ENCODE measurements at places on chromosomes 16 and 17. TPM values are rescaled to one million over a fixed set of nuclear protein-coding genes. Genes with fewer than 3 reads are reported as not detected.

DNA sequence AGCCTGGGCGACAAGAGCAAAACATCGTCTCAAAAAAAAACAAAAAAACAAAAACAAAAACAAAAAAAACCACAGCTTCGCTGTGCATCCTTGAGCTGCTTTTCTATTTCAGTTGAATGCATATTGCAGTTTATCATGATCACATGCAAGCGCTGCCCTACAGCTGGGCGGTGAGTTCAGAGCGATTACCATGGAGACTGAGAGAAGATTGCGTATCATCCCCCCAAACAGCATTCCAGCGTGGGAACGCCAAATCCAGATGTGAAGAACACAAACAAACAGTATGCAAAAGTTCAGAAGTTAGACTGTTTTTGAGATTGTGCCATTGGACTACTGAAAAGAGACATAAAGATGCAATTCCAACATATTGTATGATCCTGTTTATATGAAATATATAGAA, 15.1 kb upstream of the SLC52A1 start:
- DNase-seq = no peak

DNA sequence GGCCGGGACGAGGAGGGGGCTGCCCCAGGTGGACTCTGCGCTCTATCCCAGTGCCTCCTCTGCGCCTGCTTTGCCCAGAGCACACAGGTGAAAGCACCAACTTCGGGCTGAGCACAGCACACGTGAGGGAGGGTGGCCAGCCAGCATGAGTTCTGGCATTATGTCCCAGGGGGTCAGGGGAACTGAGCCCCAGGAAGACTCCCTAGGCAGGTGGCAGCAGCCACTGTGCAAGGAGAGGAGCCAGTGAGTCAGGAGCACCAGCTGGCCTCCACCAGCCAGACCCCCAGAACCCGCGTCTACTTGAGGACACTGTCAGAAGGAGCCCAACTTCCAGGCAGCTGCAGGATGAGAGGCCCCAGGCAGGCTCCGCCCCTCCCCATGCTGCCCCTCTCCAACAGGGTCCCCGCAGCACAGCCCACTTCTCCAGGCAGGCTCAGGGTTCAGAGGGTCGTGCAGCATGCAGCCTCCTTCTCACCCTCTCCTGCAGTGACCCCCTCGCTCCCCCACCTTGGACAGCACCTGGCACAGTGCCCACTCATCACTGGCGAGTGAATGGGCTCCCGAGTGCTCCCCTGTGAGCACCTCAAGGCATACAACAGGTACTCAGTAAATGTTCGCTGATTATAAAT, 44.2 kb upstream of the RASD1 start:
- DNase-seq = no peak

DNA sequence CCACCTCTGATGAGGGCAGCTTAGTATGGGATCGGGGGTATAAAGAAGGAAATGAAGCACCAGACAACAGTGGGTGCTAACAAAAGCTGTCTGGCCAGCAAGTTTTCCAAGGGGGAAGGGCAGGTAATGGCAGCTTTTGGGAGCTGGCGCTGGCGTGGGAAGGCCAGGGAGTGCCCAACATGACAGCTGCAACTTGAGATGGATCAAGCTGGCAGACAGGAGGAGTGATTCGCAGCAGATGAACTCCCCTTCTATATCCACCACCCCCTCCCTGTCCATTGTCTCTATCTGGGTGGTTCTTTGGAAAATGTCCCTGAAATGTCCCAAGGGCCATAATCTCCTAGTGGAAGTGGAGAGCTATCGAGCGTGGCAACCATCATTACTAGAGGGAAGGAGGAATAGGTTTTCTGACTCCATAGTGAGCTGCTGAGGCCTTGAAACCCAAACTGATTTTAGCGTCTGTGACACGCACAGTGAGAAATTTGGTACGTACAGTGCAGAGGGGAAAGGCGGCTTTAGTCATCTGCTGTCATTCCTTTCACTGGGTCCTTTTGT, 4.8 kb upstream of the INPP5K start:
- DNase-seq = no peak

DNA sequence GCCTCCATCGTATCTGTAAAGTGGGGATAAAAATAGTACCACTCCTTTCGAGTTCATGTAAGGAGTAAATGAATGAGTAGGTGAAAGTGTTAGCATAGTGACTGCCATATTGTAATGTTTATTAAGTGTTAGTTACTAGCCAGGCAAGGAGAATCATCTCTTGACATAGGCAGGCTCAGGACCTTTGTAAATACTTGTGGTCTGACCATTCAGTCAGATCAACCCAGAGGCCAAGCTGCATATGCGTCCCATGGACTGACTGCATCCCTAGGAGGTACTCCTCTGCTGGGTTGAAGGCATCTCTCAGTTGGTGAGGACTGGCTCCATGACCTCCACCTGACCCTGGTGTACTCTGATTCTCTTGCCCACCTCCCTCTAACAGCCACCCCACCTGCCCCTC, 40.5 kb upstream of the CDRT4 start:
- no peak for DNase-seq

- no peak for DNase-seq
Measured at GRCh38 chr17:83096401-83097224, 17.2 kb downstream of the METRNL start.

DNA sequence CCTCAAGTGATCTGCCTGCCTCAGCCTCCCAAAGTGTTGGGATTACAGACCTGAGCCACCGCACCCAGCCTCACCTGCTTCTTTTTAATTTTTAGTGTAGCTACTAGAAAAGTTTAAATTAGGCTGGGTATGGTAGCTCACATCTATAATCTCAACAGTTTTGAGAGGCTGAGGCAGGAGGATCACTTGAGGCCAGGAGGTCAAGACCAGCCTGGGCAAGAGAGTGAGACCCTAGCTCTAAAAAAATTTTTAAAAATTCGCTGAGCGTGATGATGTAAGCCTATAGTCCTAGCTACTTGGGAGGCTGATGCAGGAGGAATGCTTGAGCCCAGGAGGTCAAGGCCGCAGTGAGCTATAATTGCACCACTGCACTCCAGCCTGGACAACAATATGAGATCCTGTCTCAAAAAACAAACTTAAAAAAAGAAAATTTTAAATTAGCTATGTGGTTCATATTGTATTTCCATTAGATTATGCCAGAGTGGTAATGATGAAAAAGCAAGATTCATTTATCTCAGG, 34.9 kb downstream of the TXNDC11 start:
- no peak for DNase-seq

Gene CD300C
- 2.9 TPM for total RNA-seq

DNA sequence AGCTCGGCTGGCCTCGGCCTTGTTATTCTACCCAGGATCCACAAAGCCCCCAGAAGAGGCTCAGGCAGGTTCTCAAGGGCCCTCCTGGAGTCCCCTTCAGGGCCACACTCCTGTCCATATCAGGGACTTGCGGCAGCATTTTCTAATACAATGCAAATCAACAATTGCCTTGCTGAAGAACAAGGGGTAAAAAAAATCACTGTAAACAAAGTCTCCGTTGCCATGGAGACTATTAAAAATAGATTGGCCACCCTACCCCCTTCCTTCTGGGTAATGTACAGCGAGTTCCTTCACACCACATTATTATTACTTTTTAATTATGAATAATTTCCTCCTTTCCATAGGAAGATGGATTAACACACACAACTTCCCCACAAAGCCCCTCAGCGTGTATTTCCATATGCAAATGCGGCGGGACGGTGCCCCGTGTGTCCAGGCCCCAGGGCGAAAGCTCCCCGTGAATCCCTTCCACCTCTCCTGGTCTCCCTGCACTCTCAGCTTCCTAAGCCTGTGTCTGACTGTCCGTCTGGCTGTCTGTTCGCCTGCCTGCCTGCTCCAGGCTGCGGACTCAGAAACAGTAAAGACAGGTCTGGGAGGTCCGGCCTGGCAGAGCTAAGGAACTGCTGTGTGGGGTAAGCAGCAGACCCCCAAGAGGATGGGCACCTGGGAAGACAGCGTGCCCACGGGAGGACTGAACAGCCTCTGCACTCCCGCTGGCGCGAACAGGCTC, 196.6 kb downstream of the RBFOX3 start:
- no peak for DNase-seq

- DNase-seq = no peak
Measured at GRCh38 chr17:16371742-16372141, 9.1 kb upstream of the UBB start.

- DNase-seq = no peak
Measured at GRCh38 chr17:42857389-42857788, 6.4 kb downstream of the AOC3 start.

Gene FOXJ1
- total RNA-seq = not detected

DNA sequence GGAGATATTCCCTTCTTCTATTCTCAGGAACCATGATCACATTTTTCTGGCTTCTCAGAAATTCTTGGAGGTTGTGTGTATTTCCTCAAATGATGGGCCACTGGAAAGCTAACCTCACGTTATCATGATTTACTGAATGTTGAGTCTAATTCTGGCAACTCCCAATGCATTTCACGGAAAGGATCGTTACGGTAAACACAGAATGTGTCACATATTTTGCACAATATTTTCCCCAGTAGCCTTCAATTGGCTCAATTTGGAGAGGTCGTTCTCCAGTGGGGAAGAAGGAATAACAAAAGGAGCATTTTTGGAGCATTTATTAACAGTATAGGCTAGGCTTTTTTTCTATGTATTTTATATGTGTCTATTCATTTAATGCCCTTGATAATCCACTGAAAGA, 450.3 kb downstream of the HAPSTR1 start:
- no peak for DNase-seq

- peak; percentile 51 for DNase-seq
Measured at GRCh38 chr16:86739808-86740207, 161.5 kb downstream of the FOXL1 start.

Gene CACNB1
- total RNA-seq = 31.6 TPM

- DNase-seq = no peak
Measured at GRCh38 chr17:49708515-49709183, 885 bp upstream of the SLC35B1 start.

GRCh38 chr16:29007730-29008593, 23.1 kb downstream of the LAT start:
- DNase-seq = no peak

Gene HASPIN
- total RNA-seq = 0.27 TPM

- DNase-seq = no peak
Measured at GRCh38 chr16:20380782-20381181, 23.8 kb downstream of the PDILT start.

Gene CBLN1
- 0.58 TPM for total RNA-seq

Gene SLFN11
- 49.0 TPM for total RNA-seq

Gene C16orf95
- 3.5 TPM for total RNA-seq

- peak; percentile 77 for DNase-seq
Measured at GRCh38 chr17:77571155-77571981, 387.1 kb upstream of the TNRC6C start.

DNA sequence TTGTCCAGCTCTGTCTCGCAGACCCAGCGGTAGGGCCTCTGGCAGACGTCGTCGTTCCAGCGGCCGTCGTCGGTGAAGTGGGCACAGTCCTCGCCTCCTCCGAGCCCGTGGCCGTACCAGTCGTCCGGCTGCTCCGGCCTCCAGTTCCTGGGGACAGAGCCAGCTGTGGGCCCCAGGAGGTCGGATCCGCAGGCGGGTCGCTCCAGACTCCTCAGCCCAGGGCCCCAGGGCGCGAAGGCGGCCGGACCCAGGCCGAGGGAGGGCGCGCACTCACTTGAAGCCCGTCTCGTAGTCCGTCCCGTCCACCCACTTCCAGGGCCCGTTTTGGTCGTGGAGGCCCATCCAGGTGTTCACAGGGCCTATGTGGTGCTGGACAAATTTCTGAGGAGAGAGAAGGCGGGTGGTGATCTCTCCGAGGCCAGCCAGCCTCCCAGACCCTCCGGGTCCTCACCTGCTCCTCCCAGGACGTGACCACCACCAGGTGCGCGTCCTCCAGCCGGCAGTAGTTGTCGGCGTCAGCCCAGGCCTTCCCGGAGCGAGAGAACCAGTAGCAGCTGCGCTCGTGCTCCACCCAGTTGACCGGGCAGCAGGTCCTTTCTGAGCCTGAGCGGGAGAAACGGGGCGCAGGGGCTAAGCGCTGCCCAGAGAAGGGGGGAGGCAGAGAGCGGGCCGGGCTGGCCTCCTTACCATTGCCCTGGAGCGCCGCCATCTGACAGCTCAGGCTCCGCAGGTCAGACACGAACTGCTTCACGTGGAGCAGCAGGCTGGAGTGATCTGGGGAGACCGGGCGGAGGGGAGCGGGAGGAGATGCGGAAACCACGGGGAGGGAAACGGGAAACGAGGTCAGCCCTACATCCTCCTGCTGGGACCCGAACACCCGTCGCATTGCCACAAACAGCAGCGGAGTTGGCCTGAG, 5.2 kb downstream of the ASGR1 start:
- peak; percentile 86 for DNase-seq

GRCh38 chr16:64585367-64585766, 536.5 kb downstream of the CDH11 start:
- no peak for DNase-seq

Gene NPIPB8
- 2.6 TPM for total RNA-seq

DNA sequence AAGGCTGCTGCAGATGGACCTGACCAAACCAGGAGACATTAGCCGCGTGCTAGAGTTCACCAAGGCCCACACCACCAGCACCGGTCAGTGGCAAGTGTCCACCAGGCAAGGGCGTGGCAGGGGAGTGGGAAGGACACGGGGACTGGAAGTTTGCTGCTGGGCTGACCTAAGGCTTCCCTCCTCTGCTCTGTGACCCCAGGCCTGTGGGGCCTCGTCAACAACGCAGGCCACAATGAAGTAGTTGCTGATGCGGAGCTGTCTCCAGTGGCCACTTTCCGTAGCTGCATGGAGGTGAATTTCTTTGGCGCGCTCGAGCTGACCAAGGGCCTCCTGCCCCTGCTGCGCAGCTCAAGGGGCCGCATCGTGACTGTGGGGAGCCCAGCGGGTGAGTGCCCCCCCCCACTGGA, 4.8 kb downstream of the HSD11B2 start:
- peak; percentile 41 for DNase-seq

- no peak for DNase-seq
Measured at GRCh38 chr16:89150981-89151380, 20.6 kb upstream of the CDH15 start.

- DNase-seq = no peak
Measured at GRCh38 chr16:54363766-54364165, 77.2 kb upstream of the IRX3 start.

DNA sequence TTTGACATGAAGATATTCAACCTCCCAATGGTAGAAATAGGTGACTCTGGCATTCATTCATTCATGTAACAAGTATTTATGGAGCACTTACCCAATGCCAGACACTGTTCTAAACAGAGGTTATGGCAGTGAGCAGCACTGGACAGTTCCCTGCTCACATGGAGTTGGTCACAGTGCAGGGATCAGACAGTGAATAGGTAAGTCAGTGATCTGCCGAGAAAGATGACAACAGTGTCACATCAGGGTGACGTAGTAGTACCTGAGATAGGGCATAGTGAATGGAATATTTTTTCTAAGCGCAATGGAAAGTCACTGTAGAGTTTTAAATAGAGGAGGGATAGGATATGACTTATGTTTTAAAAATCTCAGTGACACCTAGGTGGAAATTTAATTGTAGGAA, 791.4 kb upstream of the RBFOX1 start:
- DNase-seq = no peak

Gene SGSM2
- total RNA-seq = 48.2 TPM

Gene TP53TG3
- not detected for total RNA-seq

GRCh38 chr16:47895146-47895545, 260.6 kb downstream of the ABCC12 start:
- DNase-seq = no peak

Gene PIMREG
- total RNA-seq = not detected

Measured in aorta (tissue), 5 donors.